Posterior cingulate gyrus (tissue), 11 donors: ENCODE measurements at places on chromosomes 16 and 17.

- no peak for DNase-seq
Observed at GRCh38 chr17:57106107-57106835, 21.2 kb downstream of the AKAP1 start.

- DNase-seq: no peak
Observed at GRCh38 chr17:17540935-17541639, 44.9 kb upstream of the RASD1 start.

DNA sequence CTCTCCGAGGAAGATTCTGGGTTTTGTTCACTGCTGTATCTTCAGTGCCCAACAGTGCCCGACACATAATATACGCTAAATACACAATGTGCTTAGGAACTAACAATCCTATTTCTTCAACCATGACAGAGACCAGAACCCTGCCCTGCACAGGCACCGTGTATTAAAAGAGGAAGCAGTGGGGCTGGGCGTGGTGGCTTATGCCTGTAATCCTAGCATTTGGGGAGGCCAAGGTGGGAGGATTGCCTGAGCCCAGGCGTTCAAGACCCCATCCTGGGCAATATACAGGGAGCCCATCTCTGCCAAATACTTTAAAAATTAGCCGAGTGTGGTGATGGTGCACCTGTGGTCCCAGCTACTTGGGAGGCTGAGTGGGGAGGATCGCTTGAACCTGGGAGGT, 19.3 kb downstream of the ARL2BP start:
- no peak for DNase-seq

- DNase-seq: no peak
Observed at GRCh38 chr17:58630883-58631522, 60.8 kb downstream of the TEX14 start.

GRCh38 chr16:73058616-73059409, 10.9 kb upstream of the ZFHX3 start:
- DNase-seq: no peak

DNA sequence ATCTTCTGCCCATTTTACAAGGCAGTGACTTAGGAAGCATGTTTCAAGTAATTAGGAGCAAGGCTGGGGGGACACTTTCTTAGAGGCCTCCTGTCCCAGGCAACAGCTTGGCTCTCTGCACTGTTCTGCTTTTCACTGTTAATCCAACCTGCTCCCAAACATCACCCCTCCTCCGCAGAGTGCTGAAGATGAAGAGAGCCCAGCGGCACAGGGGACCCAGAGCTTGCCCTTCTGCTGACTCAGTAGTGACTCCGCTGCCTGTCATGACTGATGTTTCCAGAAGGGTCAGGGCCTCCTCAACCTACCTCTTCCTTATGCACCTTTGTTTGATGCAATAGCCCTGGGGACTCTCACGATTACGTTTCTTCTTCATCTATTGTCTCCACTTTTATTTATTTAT, 38.9 kb upstream of the NDRG4 start:
- no peak for DNase-seq

DNA sequence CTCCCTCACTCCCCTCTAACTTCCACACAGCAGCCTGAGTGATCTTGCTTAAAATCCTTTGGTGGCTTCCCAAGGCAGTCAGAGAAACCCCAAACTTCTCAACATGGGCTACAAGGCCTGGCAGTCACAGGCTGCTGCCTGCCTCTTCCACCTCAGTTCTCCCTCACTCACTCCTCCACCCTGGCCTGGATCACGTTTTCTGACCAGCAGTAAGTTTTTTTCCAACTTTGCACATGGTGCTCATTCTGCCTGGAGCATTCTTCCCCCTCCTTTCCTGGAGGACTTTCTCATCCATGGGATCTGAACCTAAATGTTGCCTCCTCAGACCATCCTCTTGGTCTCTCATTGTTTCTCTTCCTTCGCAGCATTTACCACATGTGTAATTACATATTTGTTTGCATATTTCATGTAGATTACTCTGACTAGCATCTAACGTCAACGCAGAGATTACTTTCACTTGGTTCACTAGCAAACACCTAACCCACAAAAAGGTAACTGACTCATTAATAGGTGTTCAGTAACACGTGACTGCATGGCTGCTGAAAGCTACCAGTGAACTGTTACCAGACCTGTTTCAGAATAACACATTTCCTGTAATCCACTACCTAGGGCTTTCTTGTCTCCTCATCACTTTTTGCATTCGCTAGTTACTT, 17.1 kb downstream of the GNA13 start:
- no peak for DNase-seq

DNA sequence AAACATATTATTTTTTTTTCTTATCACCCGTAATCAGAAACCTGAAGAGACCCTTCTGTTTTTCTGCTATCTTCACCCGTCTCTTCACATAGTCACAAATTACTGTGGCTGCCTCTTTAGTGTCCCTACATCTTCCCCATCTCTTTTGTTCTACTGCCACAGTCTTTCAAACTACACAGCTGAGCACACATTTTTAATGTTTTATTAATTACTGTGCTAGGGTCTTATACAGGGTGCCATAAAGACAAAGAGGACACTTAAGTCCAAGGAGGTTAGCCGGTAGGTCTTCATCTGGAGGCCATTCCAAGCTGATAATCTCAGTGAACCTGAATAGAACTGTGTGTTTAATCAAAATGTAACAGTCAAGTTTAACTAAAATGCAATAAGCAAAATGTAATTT, 20.7 kb downstream of the CNTNAP4 start:
- no peak for DNase-seq

GRCh38 chr17:42053731-42054500, 3.5 kb upstream of the C17orf113 start:
- DNase-seq: no peak

DNA sequence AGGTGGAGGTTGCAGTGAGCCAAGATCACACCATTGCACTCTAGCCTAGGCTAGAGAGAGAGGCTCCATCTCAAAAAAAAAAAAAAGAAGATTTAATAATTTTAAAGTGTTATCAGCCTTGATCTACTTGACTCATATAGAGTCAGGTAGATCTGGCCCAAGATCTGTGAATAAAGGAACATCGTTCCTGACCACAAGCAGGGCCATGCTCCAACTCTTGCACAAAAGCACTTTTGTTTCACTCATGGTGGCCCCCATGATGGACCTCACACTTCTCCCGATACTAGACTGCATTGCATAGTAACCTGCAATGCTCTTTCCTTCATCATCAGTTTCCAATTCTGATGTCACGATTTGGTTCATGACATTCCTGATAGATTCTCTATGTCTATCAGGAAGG, 5.2 kb upstream of the MYH11 start:
- no peak for DNase-seq

DNA sequence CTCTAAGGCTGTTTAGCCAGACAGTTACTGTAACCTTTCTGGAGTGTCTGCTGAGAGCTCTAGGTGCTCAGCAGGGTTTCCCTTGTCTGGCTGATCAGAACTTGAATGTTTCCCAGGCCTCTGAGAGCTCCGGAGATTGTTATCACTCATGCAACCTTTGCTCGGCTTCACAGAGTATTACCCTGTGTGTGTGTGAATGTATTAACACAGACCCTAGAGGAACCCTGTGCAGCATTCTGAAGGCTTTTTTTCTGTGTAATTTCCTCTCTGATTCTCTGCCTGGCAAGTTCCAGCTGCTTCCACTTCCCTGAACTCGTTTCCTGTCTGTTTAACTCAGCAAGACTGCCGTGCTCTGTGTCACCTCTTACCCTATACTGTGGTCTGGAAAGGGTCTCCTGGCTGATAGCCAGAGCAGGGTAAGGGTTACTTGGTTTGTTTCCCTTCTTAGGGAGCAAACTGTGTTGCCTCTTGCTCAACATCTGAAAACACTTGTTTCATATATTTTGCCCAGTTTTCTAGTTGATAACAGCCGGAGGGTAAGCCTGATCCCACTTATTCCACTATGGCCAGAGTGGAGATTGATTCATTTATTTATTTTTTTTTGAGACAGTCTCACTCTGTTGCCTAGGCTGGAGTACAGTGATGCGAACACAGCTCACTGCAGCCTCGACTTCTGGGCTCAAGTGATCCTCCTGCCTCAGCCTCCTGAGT, 21.7 kb downstream of the PRMT7 start:
- no peak for DNase-seq

GRCh38 chr17:75619506-75620431, 13.5 kb upstream of the SMIM5 start:
- no peak for DNase-seq

GRCh38 chr17:61201211-61201610, 198.4 kb upstream of the TBX2 start:
- no peak for DNase-seq

GRCh38 chr17:50892101-50892776, 26.1 kb upstream of the TOB1 start:
- DNase-seq: no peak

- DNase-seq: no peak
Observed at GRCh38 chr17:58516644-58517377, 2.4 kb upstream of the MTMR4 start.
